ENCODE measurements at places on chromosomes 13 and 19.

- DNase-seq = no peak
Observed at GRCh38 chr13:27023385-27024073, 148.1 kb downstream of the USP12 start.

DNA sequence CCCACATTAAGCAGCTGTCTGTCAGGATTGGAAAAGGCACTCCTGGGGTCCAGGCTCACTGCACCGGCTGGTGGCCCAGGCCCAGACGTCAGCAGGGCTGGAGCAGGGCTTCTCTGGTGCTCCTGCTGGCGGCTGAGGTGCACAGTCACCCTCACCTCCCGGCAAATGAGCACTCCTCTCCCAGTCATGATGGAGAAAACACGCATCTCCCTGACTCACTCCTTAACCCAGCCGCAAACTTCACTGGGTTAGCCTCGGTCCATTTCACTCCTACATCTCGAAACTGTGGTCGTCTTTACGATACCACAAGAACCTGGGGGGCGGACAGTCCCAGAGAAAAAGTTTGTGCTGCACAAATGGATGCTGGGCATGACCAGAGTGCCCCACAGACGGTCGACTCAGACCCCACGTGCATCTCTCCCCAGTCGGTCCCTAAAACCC is 3.3 kb upstream of the RASA3 start:
- no peak for DNase-seq

- DNase-seq = no peak
Observed at GRCh38 chr19:33325920-33326319, 23.6 kb upstream of the CEBPA start.

DNA sequence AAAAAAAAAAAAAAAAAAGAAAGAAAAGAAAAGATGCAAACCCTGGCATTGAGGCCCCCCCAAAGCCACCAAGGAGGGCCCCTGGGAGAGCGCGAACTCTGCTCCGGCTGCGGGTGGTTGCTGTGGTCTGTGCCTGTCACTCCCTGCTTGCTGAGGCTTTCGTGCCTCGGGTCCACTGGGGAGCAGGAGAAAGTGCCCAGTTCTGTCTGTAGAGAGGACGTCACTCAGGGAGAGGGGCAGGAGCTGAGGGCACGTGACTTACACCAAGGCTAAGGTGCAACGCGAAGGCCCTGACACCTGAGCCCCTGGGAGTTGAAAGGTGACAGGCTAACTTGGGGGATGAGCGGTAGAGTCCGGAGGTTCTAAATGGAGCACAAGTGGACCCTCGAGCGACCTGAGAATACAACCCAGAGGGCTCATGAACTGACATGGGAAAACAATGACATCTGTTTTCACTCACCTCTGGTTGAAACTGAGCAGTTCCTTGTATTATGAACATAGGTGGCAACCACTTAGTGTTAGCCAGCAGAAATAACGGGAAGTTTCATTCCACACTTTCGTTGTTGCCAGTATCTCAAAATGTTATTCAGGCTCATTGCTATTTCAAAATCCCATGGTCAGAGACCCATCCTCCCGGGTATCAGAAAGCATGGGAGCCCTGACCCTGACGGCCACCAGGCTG is 69.2 kb upstream of the TM9SF2 start:
- peak; percentile 88 for DNase-seq

DNA sequence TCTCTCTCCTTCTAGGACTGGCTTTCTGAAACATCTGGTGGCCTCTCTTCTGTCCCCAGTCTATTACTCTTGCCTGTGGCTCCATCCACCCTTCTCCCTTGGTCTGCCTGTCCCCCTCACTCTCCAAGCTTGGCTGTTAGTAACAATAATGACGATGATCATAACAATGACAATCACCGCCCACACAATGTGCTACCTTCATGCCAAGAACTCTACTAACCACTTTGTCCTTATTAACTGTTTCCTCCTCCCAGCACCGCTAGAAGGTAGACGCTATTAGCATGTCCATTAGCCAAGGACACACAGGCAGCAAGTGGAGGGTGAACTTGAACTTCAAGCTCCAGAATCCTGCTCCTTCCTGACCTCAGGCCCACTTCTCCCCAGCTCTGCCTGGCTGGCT is 2.7 kb downstream of the GYS1 start:
- no peak for DNase-seq

DNA sequence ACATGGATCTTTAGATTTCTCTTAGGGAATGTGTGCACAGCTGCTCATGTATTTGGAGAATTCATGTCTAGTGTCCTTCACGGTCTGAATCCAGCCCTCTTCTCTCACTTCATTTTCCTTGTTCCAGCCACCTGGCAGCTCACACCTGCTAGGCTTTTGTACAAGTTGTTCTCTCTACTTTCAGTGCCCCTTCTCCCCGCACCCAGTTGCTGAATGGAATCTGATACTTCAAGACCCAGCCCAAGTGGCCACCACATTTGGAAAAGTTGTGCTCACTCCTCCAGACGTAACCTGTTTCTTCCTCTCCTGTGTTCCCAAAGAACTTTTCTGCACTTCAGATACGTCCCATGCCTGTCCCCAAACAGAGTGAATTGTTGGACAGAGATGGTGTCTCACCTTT is 235.6 kb downstream of the SHISA2 start:
- no peak for DNase-seq

- DNase-seq = no peak
Observed at GRCh38 chr19:29260477-29261317, 47.7 kb upstream of the UQCRFS1 start.

DNA sequence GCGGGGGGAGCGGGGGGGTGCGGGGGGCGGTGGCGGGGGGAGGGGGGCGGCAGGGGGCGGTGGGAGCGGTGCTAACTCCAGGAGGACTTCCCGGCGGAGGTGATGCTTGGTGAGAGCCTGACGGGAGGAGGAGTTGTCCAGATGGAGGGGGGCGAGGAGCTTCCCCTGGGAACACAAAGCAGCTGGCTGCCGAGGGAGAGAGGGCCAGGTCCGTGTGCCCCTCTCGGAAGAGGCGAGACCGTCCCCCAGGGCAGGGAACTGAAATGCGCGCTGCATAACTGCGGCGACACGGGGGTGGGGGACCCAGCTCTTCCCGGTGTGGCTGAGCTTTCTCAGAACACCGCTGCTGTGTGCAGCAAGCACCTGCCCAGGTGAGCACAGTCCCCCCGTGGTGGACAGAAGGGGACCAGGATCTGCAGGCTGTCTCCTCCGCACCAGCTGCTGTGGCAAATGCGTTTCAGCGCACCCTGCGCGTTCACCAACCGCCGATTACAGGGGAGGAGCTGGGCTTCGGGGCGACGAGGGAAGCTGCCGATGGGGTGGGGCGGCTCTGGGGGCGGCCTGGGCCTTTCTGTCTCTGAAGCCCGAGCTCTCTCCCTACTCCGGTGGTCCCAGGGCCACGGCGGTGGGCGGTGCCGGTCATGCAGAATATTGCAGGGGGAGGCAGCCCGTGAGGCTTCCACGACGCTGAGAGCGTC is 54.7 kb upstream of the F7 start:
- DNase-seq = no peak

- DNase-seq = no peak
Observed at GRCh38 chr13:22964245-22964966, 216.4 kb upstream of the SGCG start.

GRCh38 chr19:58059003-58059670 is at the start of gene ZNF135:
Gene ZNF135 (plus strand): TSS chr19:58059282. CDS start chr19:58060003, 721 bp downstream.
- peak; percentile 32 for DNase-seq

GRCh38 chr13:113950451-113951245 is 23.2 kb downstream of the C13orf46 start:
- DNase-seq = no peak

- no peak for DNase-seq
Observed at GRCh38 chr13:113350938-113351335, 13.0 kb downstream of the GRTP1 start.

Measured in CD14-positive monocyte (primary cell).